ENCODE measurements at places on chromosomes 5 and 9.
A peak's percentile ranks its signal among the peaks of the same experiment; 100 is the strongest.

DNA sequence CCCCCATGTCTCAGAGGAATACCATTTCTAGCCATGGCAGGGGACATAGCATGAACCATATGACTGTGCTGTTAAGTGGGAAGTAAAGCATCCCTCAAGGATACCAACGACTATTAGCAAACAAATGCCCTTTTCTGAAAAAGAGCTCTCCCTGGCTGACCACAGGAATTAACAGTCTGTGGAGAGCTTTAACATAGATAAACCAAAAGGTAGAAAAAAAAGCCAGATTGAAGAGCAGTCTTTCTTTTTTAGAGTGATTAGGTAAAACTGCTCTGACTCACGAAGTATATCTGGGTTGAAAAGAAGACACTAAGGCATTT is 532.7 kb upstream of the DMAC1 start:
- DNase-seq = no peak

DNA sequence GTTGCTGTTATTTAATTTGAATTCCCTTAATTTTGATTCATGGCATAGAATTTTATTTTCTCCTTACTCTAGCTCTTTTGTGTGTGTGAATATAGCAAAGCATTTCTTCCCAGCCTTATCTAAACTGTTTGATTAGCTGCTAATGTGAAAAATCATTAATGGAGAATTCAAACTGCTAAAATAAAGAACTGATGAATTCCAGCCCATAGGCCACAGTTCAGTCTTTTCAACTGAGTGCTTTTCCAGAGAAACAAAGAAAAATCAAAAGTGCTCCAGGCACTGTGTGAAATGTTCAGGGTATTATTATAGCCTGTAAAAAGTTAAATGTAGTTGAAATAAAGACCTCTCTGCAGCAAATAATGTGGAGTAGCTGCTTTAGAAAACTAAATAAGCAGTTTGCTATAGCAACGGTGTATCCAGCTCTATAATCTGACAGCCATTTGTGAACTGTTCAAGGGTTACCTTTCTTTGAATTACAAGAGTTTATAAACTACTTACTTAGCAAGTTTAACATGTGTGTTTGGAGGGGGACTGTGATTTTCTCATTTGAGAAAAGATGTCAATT is 123.8 kb downstream of the GIN1 start:
- DNase-seq = no peak

GRCh38 chr9:79040671-79041070 is 531.1 kb upstream of the TLE4 start:
- no peak for DNase-seq

GRCh38 chr9:5629312-5630080 is 589 bp downstream of the RIC1 start:
- DNase-seq = peak; percentile 46

- no peak for DNase-seq
Measured at GRCh38 chr5:150213530-150213929, 23.7 kb downstream of the SLC6A7 start.

- DNase-seq = peak; percentile 23
Measured at GRCh38 chr9:79573412-79573923, 1.7 kb downstream of the TLE4 start.

GRCh38 chr5:111255169-111255568 is 31.0 kb downstream of the CAMK4 start:
- DNase-seq = no peak

GRCh38 chr5:107213025-107213424 is 457.7 kb downstream of the EFNA5 start:
- no peak for DNase-seq

DNA sequence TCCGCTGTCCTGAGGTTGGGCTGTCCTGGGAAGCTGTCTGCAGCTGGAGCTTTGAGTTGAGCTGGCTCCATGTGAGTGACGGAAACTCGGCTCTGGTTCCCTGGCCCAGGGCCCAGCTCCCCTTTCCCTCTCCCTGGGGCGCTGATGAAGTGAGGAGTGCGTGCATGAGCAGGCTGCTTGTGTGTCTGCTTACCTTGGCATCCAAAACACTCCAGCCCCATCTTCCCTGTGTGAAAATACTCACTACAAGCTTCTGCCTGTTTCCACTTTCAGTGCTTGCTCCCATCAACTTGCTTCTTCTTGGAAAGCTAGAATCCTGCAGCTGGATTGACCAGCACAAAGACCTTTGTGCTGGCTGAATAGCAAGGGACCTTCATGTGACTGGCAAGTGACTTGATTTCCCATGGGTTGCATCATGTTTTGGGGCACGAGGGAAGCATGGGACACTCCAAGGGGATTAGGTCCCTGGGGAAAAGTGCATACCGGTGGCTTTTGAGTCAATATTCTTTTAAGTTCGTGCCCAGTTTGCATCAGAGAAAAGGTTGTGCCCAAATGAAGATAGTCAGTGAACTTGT is 198.1 kb downstream of the GADD45G start:
- no peak for DNase-seq

DNA sequence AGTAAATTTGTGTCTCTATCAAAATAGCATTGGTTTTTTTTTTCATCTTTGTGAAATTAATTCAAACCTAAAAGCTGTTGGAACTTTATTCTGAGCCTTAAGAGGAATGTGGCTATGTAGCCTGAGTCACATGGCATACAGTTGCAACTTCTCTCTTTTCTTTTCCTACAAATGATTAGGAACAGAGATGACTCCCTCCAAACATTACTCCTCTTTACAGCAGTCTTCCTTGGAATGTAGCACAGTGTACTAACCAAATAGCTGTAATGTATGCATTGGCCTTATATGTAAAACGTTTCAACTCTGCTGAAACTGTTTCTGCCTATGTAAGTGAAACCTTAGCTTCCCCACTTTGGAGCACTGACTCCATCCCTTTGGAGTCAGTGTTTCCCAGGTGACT is 100.9 kb upstream of the MAP1B start:
- DNase-seq = peak; percentile 9

- DNase-seq = no peak
Measured at GRCh38 chr5:37323607-37324006, 47.3 kb downstream of the NUP155 start.

- peak; percentile 67 for DNase-seq
Measured at GRCh38 chr5:113274836-113275414, 159.9 kb downstream of the TSSK1B start.

GRCh38 chr5:126438267-126438666 is 15.1 kb downstream of the GRAMD2B start:
- DNase-seq = no peak

DNA sequence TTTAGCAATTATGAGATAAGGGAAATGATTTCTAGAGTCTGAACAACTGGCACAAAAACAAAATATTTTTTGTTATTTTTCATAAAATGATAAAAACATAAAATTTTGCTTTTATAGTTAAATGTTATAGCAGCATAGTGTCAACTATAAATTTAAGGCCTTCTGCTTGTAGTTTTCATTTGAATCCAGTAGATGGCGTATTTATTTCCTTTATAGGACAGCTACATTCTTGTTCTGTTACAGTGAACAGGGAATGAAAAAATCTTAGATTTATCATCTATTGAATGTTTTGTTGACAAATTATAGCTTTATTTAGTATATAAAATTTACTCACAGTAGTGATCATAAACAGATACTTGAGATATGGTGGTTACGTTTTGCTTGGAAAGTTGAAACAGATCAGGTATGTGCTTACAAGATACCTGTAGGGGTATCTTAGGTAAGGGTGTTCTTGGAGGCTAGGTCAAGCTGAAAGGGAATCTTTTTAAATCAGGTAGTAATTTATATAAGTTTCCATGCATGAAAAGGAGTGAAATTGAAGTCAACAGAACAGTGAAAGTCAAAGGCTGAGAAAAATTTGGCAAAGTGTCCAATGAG is 239.3 kb upstream of the GRIN3A start:
- peak; percentile 51 for DNase-seq

- DNase-seq = no peak
Measured at GRCh38 chr9:104993291-104993963, 65.5 kb upstream of the ABCA1 start.

- no peak for DNase-seq
Measured at GRCh38 chr9:109295221-109296130, 25.4 kb downstream of the EPB41L4B start.

DNA sequence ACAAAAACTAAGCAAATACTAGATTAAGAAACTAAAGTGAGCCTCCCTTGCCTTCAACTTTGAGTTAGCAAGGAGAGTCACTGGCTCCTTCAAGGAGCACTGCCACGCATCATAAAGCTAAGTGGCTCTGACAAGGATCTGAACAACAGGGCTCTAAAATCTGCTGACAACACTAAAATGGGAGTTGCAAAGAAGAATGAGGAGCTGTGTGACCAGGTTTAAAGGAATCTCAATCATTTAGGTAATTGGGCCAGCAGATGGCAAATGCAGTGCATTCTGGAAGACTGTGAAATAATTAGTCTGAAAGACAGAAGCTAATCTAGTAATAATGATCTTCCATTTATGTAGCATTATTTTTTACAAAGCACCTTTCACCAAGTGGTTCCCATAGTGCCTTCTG is 297.0 kb upstream of the TAS2R1 start:
- DNase-seq = peak; percentile 5

GRCh38 chr9:96441798-96442445 is 8.0 kb upstream of the HABP4 start:
- DNase-seq = peak; percentile 79

Measured in NCI-H82 (cell line).